ENCODE measurements at places on chromosomes 11 and 22.

DNA sequence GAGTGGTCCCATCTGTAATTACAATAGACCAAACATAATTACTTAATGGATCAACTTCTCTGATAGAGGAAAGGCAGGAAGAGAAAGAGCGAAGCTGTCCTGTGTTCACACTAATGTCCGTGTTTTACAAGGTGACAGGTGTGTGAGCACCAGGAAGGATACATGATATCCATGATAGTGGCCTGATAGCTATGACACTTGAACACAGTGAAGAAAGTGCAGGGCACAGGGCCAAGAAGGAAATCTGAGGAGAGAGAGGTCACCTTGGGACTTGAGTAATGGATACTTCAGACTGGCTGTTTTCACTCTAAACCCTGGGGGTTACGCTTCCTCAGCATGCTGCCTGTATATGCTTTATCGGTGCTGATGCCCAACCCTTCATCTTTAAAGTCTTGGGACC lies 29.4 kb downstream of the TUB start:
- H3K4me3 ChIP-seq: no peak overlapping the region
- H3K4me1 ChIP-seq: peaks cover 4% of the 10 kb centered on the region
- no peak overlapping the region for H3K27ac ChIP-seq

- DNase-seq: peak; percentile 72
- H3K36me3 ChIP-seq: peaks cover 14% of the 10 kb centered on the region
- peaks cover 6% of the 10 kb centered on the region for H3K4me1 ChIP-seq
- H3K27ac ChIP-seq: no peak overlapping the region
Observed at GRCh38 chr11:8092587-8093424, 11.8 kb downstream of the TUB start.

GRCh38 chr11:111236383-111236782 lies 9.1 kb upstream of the POU2AF2 start:
- no peak overlapping the region for H3K27ac ChIP-seq
- H3K4me1 ChIP-seq: no peaks in the 10 kb centered on the region
- no peaks in the 10 kb centered on the region for H3K27me3 ChIP-seq
- DNase-seq: no peak
- no peak overlapping the region for H3K4me3 ChIP-seq

- H3K36me3 ChIP-seq: no peaks in the 10 kb centered on the region
- no peaks in the 10 kb centered on the region for H3K27me3 ChIP-seq
- peak overlapping the region; percentile 57 for H3K27ac ChIP-seq
Observed at GRCh38 chr22:35900483-35901168, 128.0 kb downstream of the RBFOX2 start.

DNA sequence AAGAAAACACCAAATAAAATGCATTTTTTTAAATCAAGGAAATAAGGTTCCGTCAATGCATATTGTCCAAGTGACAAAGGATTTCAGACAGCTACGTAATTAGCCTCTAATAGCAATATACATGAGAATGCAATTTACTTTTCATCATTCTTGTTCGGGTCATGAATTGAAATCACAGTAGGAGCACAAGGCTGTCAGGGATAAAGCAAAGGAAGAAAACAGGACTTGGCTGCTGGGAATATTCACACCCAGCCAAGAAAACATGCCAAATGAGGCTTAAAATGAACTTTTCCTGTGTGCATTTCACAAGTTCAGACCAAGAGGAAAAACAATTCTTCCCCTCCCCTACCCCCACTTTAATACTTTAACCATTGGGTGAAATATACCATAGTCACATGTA lies 188.6 kb downstream of the CWF19L2 start:
- no peak overlapping the region for H3K27ac ChIP-seq
- H3K4me1 ChIP-seq: no peaks in the 10 kb centered on the region
- DNase-seq: no peak
- H3K36me3 ChIP-seq: no peaks in the 10 kb centered on the region
- H3K27me3 ChIP-seq: no peaks in the 10 kb centered on the region
- H3K4me3 ChIP-seq: no peak overlapping the region

DNA sequence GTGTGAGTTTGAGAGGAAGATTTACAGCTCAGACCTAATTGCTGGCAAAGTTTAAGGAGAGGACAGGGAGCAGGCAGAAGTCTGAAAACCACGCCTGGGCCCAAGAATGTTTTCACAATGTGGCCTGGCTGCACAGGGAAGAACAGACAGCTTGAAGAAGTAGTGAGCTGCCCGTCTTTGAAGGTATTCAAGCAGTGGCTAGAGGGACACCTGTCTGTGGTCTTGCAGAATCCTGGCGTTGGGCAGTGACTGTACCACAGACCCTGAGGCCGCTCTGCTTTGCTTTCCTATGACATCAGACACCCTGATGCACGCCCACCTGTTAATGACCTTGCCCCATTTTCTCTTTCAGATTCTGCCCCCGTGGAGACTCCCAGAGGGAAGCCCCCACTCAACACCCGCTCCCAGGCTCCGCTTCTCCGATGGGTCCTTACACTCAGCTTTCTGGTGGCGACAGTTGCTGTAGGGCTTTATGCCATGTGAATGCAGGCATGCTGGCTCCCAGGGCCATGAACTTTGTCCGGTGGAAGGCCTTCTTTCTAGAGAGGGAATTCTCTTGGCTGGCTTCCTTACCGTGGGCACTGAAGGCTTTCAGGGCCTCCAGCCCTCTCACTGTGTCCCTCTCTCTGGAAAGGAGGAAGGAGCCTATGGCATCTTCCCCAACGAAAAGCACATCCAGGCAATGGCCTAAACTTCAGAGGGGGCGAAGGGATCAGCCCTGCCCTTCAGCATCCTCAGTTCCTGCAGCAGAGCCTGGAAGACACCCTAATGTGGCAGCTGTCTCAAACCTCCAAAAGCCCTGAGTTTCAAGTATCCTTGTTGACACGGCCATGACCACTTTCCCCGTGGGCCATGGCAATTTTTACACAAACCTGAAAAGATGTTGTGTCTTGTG lies 6.6 kb upstream of the MCM5 start:
- H3K36me3 ChIP-seq: no peaks in the 10 kb centered on the region
- H3K27ac ChIP-seq: no peak overlapping the region
- H3K4me3 ChIP-seq: no peak overlapping the region

GRCh38 chr22:49393526-49393925 lies 434.1 kb downstream of the BRD1 start:
- H3K27ac ChIP-seq: no peak overlapping the region
- H3K27me3 ChIP-seq: peaks cover 3% of the 10 kb centered on the region
- H3K36me3 ChIP-seq: no peaks in the 10 kb centered on the region
- DNase-seq: no peak
- no peak overlapping the region for H3K4me3 ChIP-seq
- H3K4me1 ChIP-seq: no peaks in the 10 kb centered on the region

DNA sequence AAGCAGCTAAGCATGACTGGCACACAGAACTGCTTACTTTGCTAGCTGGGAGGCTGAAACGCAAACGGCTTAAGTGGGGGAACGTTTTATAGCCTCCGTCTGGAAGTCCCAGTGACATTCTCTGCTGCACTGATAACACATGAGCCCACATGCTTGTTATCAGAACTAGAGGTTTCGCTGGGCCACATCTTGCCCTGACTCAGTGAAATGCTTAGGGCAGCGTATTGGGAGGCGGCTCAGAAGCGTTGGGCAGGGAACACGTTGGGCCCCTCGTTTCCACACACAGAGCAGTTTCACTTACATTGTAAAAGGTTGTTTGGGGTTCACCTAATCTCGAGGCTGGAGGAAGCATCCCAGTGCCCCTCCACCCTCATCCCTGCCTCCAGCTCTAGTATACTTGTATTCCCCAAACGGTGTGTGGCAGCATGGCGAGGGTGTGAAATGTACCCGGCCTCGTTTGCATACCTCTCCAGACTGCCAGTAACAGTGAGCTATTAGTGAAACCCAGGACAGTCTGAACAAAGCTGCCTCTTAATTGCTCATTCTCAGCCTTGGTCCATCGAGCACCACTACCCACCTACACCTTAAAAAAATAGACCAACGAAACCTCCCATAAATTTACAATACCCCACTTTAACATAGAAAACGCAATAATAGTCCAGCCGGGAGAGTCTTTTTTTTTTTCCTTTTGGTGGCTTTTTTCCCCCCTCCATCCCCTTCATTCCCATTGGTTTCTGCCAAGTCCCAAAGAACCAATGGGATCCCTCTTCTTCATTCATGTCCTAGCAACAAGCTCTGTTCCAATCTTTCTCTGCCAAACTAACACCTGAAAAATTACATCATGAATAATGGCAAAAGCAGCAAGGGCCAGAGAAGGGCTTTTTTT lies 218.8 kb upstream of the SORL1-AS1 start:
- H3K27me3 ChIP-seq: no peaks in the 10 kb centered on the region
- H3K4me1 ChIP-seq: peaks cover 31% of the 10 kb centered on the region
- no peaks in the 10 kb centered on the region for H3K36me3 ChIP-seq

DNA sequence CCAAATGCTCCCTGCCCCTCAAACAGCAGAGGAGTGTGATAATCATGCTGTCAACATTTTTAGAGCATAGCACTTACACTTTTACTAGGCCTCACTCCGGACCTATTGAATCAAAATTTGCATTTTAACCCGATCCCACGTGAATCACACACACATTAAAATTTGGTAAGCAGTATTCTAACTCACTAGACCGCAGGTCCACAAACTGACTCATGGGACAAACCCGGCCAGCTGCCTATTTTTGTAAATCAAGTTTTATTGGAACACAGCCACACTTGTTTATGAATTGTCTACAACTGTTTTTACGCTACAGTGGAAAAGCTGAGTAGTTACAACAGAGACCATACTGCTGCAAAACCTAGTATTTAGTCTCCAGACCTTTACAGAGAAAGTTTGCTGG lies 43.3 kb downstream of the SNX19 start:
- DNase-seq: peak; percentile 86
- peaks cover 39% of the 10 kb centered on the region for H3K36me3 ChIP-seq
- no peak overlapping the region for H3K4me3 ChIP-seq

GRCh38 chr11:67314218-67314617 lies 10.9 kb downstream of the SSH3 start:
- H3K4me3 ChIP-seq: no peak overlapping the region
- DNase-seq: no peak
- no peak overlapping the region for H3K27ac ChIP-seq
- peaks cover 16% of the 10 kb centered on the region for H3K36me3 ChIP-seq
